Activated CD4-positive, alpha-beta T cell treated with anti-CD3 and anti-CD28 coated beads for 24 hours (primary cell): ENCODE measurements at places on chromosomes 6 and 20.

DNA sequence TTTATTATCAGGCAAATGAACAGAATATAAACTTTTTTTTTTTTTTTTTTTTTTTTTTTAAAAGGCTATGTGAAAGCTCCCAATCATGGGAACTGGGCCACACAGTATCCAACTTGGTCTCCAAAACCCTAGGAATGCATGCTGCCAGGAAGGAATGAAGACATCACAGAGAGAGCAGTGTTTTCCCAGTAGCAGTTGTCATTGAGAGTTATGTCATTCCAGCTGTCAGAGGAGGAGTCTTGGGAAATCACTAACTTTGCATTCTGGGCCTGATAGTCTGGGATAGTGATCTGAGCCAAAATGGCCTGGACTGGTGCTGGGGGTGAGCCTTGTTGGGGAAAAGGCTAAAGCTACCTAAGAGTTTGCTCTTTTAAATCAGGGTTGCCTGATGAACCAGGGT lies 231.3 kb upstream of the MAP3K7 start:
- DNase-seq, result no peak

GRCh38 chr6:156269751-156270369 lies 507.3 kb upstream of the ARID1B start:
- DNase-seq, result peak; percentile 14

DNA sequence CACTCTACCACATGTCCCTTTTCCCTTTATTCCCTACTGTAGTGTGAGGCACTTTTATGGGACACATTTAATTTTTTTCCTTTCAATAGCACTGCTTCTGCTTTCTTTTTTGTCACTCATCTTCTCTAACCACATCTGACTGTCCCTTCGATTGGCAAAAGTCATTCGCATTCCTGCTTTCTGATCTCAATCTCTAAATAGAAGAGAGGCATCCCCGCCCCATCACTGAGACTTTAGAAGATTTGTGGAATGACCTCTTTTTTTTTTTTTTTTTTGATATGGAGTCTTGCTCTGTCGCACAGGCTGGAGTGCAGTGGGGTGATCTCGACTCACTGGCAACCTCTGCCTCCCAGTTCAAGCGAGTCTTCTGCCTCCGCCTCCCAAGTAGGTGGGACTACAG lies 9.1 kb downstream of the ZNF292 start:
- no peak for DNase-seq

- DNase-seq, result peak; percentile 27
Measured at GRCh38 chr6:153023977-153024708, 21.6 kb upstream of the MTRF1L start.

DNA sequence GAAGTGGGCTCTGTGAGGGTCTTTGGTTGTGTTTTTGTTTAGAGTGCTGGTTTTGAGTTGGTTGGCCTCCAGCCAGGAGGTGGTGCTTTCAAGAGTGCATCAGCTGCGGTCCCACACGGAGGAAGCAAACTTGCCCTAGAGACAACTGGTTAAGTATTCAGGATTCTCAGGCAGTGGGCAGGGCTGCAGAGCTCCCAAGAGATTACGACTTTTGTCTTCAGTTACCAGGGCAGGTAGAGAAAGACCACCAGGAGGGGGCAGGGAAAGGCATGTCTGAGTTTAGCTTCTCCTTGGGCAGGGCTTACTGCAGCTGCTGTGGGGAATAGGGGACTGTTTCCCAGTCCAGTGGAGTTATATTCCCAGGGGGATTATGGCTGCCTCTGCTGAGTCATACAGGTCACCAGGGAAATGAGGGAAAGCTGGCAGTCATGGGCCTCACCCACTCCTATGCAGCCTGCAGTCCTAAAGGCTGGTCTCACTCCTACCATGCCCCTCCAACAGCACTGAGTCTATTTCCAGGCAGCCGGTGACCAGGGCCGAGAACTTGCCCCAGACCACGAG lies 64.3 kb downstream of the TTI1 start:
- no peak for DNase-seq

- DNase-seq, result no peak
Measured at GRCh38 chr6:110999634-111000270, 17.9 kb downstream of the RPF2 start.

DNA sequence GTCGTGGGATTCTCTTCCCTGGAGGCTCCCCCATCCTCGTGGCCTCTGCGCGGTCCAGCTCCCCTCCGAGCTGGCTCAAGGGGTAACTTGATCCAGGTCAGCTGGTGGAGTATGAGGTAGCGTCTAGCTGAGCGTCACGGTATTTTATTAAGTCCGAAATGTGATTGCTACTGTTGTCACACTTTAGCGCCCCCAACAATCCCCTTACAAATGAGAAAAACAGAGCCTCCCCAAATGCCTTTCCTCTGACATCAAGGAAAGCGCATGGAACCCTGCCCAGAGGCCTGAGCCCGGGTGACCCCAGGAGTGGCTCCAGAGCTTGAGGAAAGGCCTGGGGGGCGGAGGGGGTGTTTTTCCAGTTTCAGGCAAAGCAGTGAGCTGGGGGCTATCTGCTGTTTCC lies 192.4 kb downstream of the ZMYND8 start:
- no peak for DNase-seq

DNA sequence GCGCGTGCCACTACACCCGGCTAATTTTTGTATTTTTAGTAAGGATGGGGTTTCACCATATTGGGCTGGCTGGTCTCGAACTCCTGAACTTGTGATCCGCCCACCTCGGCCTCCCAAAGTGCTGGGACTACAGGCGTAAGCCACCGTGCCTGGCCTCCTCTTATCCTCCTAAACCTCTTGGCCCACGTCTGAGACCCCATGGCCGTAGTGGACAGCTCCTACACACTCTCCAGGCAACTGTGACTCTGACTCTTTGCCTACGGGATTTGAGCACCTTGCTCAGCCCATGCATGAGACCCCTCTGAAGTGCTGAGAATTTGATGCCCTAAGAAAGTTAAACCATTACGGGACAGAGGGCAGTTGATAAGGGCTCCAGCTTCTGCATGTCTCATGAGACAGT lies 25.0 kb downstream of the PERP start:
- no peak for DNase-seq

DNA sequence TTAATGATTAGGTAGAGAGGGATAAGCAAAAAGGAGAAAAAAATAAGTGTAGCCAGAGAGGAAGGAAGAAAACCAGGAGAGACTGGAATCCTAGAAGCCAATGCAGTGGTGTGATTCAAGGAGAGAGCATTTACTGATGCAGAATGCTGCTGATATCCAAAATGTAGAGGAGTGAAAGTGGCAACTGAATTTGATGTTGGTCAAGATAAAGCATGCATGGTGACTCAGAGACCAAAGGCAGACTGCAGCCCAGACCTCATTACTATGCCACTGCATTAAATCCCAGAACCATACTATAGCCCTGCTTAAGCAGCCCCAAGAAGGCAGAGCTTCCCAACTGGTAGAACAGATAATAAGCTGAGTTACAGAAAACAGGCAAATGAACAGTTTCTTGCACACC lies 15.8 kb downstream of the KLHL32 start:
- DNase-seq, result no peak

GRCh38 chr6:46370622-46371021 lies 120.6 kb downstream of the RCAN2 start:
- no peak for DNase-seq

DNA sequence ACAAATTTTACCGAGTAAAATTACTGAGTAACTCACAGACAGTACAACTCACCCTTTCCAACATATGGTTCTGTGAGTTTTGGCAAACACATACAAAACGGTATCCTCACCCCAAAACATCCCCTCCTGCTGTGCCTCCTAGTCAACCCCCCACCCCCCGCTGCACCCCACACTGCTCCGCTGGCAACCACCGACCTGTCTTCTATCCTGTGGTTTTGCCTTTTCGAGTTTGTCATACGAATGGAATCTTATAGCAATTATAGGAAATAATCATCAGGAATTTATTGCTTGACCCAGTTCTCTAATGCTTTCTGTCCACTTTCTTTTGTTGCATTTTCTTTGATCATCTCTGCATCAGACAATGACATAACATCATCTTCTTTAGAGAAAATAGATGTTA lies 312.3 kb downstream of the KIF16B start:
- no peak for DNase-seq

GRCh38 chr6:40937491-40937890 lies 101.5 kb downstream of the UNC5CL start:
- no peak for DNase-seq

DNA sequence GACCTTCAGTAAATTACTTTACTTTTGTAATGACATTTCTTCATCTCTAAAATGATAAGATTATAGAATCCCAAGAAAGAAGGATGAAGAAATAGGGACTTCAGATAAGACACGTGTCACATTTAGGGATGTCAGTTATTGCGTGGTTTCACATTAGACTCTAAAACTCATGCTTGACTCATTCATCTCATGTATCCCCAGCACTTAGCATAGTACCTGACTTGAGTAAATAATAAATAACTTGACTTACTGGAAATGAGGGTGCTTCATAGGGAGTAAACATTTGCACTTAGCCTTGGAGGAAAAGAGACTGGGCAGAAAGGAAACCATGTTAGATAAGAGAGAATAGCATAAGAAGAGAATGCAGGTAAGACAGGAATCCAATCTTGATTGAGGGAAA lies 37.2 kb downstream of the VTA1 start:
- no peak for DNase-seq

GRCh38 chr6:33696548-33697518 lies 14.7 kb downstream of the UQCC2 start:
- DNase-seq, result no peak

DNA sequence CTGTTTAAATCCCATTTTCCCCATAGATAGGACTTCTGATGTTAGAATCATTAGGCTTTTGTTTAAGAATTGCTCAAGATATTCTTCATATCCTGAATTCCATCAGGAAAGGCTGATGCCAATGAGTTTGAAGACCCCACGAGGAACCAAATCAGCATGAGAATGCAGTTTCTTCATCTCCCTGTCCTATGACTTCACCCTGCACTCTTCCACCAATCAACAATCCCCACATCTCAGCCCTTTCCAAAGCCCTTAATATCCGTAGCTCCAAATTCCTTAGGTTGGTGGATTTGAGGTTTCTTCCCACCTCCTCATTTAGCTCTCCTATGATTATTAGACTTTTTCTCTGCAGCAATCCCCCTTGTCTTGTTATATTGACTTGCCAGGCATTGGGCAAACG lies 88.3 kb upstream of the PRND start:
- DNase-seq, result no peak

- no peak for DNase-seq
Measured at GRCh38 chr6:48377115-48377514, 266.1 kb upstream of the PTCHD4 start.

DNA sequence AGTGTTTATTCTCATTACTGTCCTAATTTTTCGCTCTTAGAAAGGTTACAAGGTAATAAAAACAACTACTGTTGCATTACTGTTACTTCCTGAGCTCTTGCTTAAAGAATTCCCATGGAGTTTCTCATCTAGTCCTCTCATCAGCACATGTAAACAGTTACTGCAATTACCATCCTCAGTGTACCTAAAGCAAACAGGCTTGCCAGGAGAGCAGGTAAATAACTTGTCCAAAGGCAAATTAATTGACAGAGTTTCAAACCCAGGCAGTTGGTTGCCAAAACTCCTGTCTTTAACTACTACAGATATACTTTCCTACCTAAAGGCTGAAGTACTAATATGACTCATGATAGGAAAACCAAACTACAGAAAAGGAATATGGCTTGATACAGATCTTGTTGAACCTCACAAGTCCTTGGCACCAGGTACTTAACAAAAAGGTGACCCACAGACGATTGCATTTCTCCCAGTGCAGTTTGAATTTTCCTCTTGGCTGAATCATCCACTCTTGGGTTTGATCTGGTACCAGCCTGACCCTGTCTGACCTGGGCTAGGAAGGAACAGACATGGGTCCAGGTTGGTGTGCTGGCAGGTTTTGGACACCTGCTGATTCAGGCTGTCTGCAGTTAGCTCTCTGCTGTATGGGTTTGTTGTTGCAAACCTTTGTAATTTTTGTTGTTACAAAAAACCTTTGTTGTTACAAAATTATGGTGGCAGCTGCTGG lies 153.0 kb downstream of the CFAP61 start:
- no peak for DNase-seq

GRCh38 chr20:61954276-61955021 lies 111.2 kb downstream of the TAF4 start:
- no peak for DNase-seq

DNA sequence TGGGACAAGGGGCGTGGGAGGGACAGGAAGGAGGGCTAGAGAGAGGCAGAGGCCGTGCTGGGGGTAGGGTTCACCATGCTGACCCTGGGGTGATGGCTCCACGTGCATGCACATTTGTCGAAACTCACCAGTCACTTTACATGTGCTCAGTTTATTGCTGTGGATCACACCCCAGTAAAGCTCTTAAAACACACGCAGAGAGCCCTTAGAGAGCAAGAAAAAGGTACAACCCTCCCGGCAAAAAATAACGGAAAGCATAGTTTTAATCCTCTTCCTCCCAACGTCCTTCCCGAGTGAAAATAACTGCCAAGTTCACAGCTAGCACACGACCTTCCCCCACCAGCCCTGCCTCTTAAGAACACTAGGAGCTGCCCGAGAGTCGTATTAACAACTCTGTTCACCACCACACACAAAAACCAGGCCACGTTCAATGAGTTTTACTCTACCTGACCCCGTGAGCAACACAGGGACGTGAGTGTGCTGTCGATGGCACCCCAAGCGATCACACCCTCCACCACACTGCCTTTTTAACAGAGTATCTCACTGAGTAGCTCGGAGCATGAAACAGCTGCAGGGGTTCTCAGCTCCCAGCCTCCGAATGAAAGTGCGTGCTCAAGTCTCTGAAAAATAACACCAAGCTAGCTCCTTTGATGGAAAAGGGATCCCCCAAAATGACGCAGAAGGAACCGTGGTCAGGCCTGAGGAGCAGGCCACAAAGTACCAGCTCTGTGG lies 39.7 kb downstream of the TAF4 start:
- DNase-seq, result no peak

- no peak for DNase-seq
Measured at GRCh38 chr6:153047386-153047785, 44.9 kb upstream of the MTRF1L start.

DNA sequence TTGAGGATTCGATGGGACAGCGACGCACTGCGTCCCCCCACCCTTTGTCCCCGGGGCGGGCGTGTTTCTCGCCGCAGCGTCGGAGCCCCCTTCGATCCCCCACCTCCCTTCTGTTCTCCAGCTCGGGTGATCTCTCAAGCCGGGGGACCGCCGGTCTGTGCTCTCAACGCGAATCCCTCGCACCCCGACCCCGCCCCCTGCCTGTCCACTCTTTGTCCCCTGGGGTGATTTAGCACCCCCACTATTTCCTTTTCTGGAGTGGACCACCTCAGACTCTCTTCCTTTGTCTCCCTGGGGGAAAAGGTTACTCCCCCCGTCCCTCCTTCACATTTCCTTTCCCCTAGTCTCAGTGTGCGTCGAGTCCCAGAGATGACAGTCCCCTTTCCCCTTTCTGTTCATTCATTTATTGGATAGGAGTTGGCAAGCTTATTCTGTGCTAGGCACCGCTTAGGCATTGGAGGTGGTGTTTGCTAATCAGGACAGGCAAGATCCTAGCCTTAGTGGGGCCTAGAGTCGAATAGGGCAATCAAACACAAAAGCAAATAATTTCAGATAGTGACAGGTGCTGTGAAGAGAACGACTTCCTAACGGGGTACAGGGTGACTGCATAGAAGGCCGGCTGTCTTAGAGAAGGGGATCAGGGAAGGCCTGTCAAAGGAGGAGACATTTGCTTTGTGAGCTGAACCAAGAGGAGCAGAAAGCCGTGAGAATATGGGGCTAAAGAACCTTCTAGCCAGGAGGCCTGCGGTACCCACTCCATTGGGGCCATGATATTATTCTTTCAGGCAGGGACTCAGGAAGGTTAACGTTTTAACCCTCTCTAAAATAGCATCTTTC lies 741 bp downstream of the PTPN1 start:
- DNase-seq, result no peak

- DNase-seq, result no peak
Measured at GRCh38 chr20:23167431-23167830, 81.3 kb upstream of the CD93 start.

GRCh38 chr20:61757-62156 lies 25.7 kb upstream of the DEFB125 start:
- no peak for DNase-seq
